D721Med (cell line): ENCODE measurements at places on chromosomes 13 and 19.

DNA sequence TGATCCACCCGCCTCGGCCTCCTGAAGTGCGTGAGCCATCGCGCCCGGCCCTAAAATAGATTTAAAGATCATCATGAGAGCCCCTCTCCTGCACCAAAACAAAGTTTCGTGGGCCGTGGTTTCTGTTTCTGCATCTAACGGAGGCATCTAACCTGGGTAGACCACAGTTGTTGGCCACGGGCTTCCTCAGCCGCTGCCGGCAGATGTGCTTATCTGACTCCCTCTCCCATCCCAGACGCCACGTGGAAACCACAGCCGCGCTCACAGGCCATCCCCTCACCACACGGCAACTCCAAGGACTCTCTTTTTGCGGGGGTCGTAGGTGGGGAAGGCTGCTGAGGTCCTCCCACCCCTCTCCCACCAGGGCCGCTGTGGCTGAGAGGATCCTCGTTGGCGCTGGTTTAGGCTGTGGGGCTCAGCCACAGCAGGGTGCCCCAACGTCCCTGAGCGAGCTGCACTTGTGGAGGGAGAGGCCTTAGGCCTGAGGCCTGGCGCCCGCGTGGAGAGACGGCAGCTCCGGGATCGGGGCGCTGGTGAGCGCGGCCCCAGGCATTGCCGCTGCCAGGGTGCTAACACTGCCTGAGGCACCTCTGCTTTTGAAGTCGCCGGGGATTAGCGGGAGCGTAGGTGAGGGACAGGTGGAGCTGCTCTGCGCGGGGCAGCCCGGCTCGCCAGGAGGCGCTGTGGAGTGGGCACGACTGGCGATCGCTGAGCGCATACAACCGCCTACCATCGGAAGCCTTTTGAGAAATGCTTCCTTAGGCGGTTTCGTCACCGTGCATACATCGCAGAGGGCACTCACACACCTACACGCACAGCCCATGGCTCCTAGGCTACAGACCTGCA lies 8.9 kb downstream of the ZSCAN1 start:
- DNase-seq: no peak

- DNase-seq: no peak
Measured at GRCh38 chr19:13078897-13079541, 23.6 kb downstream of the LYL1 start.

- no peak for DNase-seq
Measured at GRCh38 chr19:13100841-13101589, 1.6 kb downstream of the LYL1 start.

- peak; percentile 23 for DNase-seq
Measured at GRCh38 chr19:23817519-23817918, 58.8 kb upstream of the ZNF681 start.

DNA sequence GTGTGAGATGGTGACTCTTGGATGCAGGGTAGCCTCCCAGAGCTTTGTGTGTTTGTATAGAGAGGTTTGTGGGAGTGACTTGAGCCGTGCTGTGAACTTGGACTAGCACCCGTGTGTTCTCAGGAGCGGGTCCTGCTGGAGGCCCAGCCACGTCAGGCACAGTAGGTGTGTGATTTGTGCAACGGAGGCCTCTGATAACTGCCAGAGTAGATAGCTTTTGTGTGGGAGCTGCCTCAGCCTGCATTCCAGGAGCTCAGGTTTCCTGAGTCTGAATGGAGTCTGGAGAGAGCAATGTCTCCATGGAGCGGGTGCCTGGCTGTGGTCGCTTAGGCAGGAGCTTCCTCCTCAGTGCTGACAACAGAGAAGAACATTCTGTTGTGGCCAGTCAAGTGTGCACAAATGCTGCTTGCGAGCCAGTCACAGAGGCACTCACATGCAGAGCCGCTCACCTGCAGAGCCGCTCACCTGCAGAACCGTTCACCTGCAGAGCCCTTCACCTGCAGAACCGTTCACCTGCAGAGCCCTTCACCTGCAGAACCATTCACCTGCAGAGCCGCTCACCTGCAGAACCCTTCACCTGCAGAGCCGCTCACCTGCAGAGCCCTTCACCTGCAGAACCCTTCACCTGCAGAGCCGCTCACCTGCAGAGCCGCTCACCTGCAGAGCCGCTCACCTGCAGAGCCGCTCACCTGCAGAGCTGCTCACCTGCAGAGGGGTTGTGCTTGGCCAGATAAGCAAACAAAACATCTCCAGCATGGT lies 32.6 kb downstream of the TFDP1 start:
- DNase-seq: no peak

- DNase-seq: no peak
Measured at GRCh38 chr13:107347641-107348369, 779.9 kb upstream of the ARGLU1 start.
